GOT3 (cell line): ENCODE measurements at places on chromosomes 7 and 10.

DNA sequence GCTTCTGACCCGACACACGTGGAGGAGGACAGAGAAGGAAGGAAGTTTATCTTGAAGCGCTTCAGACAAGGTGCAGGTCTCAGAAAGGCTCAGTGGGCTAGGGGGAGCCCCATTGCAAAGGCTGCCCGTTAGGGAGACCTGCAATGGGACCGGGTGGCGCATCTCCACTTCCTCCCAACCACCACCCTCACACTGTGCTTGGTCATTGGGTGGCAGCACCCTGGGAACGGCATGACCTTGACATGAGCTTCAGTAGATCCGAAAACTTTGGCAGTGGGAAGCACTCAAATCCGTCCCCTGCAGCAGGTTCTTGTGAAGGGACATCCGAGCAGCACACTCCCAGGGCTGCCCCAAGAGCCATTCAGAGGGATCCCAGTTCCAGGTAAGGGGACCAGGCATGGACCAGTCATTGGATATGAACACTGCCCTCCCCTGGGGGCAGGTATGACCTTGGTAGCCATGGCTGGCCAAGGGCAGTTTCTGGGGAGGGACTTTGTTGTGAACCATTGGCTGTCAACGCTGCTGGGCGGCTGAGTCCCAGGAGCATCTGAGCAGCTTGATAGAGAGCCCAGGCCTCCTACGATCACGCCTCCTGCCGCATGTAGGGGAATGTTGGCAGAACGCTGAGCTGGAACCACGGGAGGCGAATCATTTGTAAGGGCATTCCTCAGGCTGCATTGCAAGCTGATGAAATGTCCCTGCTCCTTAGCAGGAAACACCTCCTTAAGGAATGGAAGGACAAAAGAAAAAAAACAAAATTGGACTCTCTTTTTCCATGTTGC lies 31.7 kb downstream of the GALNTL5 start:
- no peak for DNase-seq

DNA sequence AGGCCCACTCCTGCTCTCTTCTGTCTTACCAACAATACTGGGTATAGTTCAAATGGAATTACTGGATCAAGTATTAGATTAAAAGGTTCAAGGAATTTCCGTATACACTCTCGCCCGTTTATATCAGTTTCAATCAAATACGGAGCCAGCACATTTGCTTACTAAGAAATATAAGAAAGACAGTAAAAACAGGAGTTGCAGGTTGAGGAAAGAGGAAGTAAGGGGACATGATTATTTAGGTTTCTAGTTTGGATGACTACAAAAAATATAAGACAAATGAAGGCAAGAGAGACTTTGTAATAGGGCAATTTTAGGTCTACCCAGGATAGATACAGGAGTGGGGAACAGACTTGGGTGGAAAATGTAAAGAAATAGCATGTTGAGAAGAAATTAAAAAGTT lies 109.9 kb upstream of the ABI1 start:
- DNase-seq, result no peak

DNA sequence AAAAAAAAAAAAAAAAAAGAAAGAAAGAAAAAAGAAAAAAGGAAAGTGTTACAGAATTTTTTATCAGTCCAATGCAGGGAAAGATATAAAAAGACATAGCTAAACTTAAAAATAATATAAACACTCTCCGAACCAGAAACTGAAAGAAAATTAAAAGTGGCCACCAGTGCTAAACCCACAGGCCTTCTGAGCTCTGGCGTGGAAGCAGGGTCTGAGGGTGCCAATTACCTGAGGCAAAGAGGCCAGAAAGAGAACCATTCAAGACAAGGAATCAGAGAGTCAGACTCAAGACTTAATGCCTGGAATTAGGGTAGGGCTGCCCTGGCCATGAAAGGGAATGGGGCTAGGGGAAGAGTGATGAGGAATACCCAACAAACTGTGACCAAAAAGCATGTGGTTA lies 36.9 kb upstream of the STARD3NL start:
- DNase-seq, result no peak

DNA sequence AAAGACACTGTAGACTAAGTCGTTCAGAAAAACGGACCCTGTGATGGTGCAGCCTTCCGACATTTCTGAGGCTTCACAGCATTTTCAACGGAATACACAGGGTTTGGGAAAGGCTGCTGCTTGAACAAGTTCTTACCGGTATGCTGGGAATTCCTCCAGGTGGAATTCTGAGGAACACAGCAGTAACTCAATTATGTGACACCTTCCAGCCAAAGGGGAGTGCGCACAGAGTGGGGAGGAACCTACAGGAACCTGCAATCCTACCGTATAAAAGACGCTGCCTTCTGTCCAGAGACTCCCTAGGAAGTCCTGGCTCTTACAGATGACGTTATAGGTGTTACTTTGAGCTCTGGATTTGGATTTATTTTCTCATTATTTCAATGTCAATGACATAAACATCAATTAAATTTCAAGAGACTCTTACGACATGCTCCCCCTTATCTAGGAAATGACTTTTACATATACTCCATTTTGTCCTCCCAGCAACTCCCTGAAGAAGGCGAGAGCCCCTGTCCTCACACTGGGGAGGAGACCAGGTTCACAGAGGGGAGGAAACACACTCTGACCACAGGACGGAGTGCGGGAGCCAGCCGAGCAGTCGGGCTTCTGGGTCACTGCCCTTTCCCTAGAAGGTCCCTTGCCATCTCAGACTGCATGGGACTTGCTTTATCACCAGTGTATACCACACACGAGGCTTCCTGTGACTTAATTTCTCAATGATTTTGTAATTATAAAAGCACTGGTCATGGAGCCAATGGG lies 27.9 kb downstream of the VIPR2 start:
- DNase-seq, result no peak

DNA sequence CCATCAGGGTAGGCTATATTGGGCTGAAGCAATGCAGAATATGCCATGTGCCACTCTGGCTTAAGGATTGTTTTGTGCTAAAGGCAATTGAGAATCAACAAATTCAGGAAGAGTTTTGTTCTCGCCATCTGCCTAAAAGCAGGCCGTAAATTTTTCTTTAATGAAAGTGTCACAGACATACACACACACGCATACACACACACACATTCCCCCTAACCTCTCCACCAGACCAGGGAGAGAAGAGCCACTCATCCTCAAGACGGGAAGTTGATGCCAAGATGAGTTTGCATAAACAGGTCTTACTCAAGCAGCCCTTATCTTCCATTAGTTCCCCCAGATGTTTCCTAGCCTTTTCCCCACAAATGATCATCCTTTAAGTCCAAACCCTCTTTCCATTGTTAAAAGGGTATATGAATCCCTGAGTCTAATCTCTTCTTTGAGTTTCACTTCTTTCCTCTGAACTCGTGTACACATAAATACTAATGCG lies 59.6 kb upstream of the TRIM24 start:
- DNase-seq, result no peak

- DNase-seq, result peak; percentile 76
Measured at GRCh38 chr7:1536743-1537534, 6.4 kb downstream of the MAFK start.

DNA sequence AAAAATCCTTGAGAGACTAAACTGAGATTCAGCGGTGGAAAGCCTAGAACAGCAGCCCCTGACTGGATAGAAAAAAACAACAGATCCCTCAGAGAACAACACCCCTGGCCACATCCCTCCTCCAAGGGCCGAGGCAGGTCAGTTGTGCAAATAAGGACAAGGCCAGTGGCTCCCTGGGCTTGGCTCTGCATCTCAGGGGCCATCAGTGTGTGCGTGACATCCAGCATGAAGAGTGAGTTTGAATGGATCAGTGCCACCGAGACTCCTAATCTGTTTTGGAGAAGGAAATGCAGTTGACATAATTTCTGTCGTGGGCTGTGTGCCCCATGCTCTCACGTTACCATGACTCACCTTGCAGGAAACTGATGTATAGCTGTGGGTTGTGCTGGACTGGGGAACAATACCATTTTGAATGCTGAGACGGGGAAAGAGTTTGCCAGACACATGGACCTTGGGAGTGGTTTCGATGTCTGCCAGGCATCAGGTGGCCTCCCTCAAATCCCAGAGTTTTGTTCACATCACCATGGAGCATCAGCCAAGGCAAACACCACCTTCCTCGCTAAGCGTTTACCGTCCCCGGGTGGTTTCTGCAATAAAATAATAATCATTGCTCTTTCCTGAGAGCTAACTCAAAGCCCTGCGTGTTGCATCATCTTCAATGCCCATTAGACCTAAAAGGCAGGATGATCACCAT lies 153.2 kb upstream of the FZD8 start:
- no peak for DNase-seq

- no peak for DNase-seq
Measured at GRCh38 chr7:81657551-81657950, 112.3 kb downstream of the HGF start.

DNA sequence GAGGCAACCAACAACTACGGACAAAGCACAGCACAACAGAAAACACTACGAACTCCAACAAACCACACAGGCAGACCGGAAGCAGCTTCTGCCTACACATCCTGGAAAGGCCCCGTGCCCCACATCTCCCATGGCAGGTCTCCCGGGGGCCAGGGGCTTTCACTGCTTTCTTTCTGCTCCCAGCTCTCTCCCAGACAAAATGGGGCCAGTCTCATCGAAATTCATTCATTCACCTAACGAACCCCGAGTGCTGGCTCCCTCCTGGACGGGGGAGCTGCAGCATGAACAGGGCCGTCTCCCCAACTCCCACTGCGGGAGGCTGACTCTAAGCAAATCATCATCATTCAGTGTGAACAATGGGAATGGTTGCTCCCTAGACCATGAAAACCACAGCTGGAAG lies 47.6 kb upstream of the NANOS1 start:
- DNase-seq, result no peak

- no peak for DNase-seq
Measured at GRCh38 chr7:1558841-1559625, 3.0 kb upstream of the TMEM184A start.

DNA sequence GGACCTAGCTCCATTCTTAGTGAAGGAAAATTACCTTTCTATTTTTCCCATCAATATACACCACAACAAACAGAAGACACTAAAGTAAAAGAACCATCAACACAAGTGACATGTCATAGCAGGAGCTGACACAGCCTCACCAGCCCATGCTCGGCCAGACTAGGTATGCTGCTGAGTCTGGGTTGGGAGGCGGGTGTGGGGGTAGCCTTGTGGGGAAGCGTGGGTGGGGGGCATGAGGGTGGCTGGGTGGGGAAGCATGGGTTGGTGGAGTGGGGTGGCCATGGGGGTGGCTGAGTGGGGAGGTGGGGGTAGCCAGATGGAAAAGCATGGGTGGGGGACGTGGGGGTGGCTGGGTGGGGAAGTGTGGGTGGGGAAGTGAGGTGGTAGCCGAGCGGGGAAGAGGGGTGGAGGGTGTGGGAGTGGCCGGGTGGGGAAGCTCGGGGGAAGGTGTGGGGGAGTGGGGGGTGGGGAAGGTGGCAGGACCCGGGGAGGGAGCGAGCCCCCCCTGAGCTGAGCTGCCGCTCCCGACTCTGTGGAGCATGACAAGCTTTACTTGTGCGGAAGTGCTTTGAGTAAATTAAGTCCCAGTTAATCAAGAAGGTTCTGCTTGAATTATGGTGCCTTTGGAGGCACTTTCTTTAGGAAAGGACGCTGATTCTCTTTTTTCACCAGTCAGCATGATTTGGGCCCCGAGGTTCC lies 294.6 kb upstream of the ZNF32 start:
- DNase-seq, result no peak

DNA sequence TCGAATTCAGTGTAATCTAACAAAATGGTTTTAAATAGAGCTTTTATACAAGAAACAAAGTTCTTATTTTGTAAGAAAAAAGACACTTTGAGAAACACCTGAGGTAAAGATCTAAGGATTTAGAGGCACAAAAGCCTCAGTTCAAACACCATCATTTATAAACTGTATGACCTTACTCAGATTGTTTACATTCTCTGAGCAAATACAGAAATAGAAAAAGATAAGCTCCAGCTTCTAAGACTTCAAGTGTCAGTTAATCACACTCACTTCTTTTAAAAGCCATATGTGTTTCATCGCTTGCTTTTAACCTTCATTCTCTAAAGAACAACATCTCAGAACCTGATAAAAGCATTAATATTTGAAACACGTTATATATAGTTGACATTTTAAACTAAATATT lies 27.9 kb downstream of the CADPS2 start:
- DNase-seq, result no peak

- DNase-seq, result no peak
Measured at GRCh38 chr7:70734411-70734810, 397.5 kb upstream of the GALNT17 start.

DNA sequence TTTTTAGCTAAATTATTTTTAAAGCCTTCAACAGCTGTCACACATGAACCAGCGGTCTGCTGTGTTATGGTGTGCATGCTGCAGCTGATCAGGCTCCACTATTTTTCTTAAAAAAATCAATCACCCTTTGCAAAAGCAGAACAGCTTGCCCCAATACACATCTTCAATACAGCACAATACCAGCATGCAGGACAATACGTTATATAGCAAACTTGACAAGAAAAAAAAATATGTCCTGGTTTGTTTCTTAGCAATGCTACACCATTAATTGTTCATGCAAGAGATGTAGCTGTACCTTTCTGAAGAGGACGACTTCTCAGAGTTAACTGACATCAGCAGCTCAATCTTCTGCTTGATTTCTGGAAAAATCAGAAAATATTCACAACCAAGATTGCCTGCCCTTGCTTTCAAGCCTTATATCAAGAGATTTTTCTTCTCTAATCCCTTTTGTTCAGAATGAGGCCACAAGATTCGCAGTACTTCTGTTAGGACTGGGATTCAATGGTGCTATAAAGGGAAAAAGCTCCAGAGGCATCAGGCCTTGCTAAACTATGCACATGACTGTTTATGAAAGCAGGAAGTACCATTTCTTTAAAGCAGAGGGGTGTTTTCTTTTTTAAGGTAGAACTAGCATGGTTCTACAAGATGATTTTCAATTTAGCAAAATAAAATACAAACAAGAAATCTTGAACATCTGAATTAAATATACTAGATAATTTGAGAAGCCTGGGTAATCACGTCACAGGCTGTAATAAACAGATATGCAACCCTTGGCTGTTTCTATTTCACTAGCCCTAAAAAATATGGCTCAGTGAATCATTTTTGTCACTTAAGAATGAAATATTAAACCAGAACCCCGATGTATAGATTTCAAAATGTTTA lies 120.0 kb downstream of the SRPK2 start:
- no peak for DNase-seq

- DNase-seq, result no peak
Measured at GRCh38 chr10:125605167-125605566, 77.8 kb downstream of the TEX36 start.
